ENCODE measurements at places on chromosomes 5 and 9.
A peak's percentile ranks its signal among the peaks of the same experiment; 100 is the strongest.

DNA sequence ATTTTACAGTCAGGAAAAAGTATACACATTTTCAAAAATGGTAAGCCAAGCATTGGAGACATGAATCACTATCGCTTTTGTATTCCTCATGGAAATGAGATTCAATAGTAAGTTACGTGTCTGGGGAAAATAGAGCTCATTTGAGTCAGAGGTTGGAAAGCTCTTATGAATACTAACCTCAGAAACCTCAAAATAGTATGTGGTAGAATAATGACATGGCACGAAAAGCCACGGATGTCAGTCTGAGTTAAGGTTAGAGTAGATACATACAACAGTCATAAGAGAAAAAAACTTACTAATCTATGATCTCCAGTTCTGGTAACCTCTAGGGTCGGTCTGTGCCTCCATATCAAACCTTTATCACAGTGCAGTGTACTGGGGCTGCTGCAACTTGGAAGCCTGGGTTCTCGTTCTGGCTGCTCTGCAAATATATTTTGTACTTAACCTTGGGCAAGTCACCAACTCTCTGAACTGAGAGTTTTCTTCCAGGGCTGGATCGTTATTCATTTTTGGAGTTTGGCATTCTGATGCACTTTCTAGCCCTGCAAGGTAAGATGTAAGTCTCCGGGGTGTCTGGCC lies 31.8 kb downstream of the MAP1B start:
- no peak for DNase-seq

DNA sequence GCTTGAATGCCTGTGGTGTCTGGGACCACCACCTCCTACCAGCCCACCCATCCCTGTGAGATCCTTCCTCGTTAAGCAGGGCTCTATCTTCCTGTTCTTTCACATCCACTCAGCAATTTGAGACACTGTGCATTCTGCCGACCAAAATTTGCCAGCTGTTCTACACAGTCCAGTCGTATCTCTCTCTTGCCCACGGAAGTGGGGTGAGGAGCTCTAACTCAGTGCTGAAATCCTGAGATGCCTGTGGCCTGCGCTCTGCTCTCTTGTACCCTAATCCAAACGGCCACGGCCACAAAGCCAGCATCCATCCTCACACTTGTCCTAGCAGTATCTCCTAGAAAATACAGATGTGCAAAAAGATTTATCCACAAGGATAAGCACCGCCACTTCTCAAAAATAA lies 97.9 kb downstream of the MVB12B start:
- no peak for DNase-seq

- DNase-seq: no peak
Measured at GRCh38 chr9:19875291-19875920, 86.6 kb upstream of the SLC24A2 start.

- no peak for DNase-seq
Measured at GRCh38 chr5:957748-958485, 50.7 kb upstream of the NKD2 start.

DNA sequence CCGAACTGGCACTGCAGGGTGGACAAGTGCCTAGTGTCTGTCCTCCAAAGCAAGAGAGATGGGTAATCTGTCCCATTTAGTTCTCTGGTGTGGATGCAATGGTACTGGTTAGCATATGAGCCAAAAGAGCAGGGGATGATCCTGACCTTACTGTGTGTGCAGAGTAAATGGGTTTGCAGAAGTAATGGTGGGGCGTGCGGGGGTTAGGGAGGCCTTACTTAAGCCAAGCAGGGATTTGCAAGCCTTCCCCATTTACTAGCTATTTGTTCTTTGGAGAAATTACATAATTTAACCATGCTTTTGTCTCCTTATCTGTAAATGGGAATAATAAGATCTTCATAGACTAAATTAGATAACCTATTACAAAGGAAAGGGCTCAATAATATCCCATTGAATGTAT lies 19.9 kb upstream of the LCP2 start:
- DNase-seq: no peak

GRCh38 chr5:115977096-115977495 lies 14.8 kb downstream of the LVRN start:
- no peak for DNase-seq

DNA sequence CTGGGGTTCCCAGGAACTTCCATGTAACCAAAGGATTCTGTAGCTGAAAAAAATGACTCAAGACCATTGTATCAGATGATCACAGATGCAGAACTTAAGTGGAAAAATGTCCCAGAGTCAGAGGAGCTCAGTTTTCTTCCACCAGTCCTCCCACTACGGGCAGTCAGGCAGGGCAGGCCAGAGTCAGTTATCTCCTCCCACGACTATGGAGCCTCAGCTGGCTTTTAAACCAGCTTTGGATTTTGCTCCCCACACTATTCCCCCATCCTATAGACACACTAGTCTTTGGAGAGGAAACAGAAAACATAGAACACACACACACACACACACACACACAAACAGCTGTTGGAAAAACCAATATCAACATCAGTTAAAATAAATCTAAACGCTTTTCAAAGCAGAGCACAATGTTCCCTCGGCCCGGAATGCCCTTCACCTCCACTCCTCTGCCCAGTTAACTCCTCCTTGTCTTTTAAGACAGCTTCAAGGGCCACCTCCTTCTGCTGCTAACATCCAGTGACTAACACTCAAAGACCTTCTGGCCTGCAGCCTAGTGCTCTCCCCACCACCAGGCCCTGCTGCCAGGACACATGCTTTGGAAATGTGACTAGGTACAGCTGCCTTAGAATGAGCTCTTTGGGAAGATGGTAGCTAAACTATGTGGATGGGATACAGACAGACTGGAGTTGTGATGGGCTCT lies 56.8 kb downstream of the NIPAL4 start:
- no peak for DNase-seq

- no peak for DNase-seq
Measured at GRCh38 chr5:28344836-28345433, 1306.5 kb upstream of the CDH9 start.

GRCh38 chr5:140399979-140400729 lies 1.5 kb upstream of the ANKHD1 start:
- no peak for DNase-seq

DNA sequence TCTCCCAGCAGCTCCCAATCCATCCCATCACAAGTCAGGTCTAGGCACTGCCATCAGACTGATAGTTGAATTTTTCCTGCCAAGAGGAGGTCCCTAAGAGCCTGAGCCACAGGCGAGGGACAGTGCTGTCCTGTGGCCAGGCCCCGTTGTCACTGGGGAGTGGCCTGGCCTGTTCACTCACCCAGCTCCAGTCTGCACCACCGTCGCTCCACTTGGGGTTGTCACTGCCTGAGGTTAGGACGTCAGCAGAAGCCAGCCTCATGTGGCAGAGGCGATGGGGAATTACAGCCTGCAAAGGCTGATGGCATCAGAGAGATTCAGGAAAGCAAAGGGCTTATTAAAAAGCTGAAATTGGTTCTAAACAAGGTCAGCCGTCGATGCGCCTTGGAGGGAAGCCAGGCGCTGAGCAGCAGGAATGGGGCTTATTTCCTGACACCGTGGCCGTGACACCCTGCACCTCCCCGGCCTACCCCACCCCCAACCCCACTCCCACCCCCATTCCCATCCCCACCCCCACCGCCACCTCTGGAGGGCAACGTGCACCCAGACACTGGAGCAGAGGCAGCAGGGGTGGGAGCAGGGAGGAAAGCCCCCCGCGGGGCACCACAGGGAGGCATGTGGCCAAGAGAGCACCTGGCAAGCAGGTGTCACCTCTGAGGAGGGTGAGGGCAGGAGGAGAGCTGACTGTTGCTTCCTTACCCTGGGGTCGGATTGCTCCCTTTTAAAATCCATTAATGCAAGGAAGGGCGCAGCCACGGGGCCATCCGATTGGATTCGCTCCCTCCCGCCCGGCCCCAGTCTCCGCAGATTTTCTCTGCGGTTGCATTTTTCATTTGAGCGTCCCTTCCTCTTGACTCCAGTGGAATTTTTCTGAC lies 3.1 kb upstream of the DBH start:
- DNase-seq: no peak

DNA sequence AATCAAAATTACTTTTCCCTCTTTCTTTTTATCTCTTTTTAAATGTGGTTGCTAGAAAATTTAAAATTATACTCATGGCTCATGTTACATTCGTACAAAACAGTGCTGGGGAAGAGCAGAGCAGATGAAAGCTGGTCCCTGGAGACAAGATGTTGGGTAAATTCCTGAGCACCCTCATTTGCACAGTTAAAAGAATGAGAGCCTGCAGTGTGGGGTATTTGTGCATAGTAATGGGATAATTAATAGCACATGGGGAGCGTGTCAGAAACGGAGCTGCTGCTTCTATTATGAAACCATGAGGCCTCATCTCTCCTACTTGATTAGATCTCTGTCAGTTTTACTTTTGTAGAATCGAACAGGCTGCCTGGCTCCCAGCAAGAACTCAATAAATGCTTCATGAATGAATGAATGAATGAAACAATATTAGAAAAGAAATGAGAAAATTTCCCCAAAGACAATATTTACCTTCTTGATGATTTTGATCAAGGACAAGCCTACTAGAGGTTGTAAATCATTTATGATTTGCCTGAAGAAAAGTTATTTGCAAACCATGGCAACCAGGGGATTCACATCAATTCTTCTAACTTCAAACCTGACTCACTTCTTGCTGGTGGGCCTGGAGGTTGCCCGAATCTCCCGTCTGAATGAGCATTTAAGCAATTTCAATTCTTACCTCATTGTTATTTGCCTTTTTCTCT lies 177.2 kb upstream of the TUT7 start:
- no peak for DNase-seq

DNA sequence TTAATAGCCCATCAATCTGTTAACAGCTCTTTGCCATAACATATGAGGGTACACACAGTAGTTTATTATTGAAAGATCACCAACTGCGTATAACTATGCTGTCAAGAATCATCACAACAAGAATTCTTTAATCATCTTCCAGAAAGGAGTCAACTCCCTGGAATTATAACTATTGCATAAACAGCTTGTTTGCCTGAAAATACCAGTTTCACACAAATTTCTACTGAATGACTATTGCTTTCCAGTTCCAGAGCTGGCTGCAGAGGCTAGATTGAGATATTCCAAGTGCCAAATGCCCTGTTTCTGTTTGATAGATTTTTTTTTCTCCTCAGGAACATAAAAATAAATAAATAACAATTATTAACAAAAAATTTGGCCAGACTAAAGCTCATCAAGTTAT lies 444.7 kb downstream of the TLE1 start:
- no peak for DNase-seq

GRCh38 chr9:130665029-130665430 lies 636 bp downstream of the PRDM12 start:
- no peak for DNase-seq

- DNase-seq: peak; percentile 31
Measured at GRCh38 chr5:111741278-111741677, 15.7 kb downstream of the NREP start.

- no peak for DNase-seq
Measured at GRCh38 chr9:37566716-37567115, 9.5 kb downstream of the FBXO10 start.

DNA sequence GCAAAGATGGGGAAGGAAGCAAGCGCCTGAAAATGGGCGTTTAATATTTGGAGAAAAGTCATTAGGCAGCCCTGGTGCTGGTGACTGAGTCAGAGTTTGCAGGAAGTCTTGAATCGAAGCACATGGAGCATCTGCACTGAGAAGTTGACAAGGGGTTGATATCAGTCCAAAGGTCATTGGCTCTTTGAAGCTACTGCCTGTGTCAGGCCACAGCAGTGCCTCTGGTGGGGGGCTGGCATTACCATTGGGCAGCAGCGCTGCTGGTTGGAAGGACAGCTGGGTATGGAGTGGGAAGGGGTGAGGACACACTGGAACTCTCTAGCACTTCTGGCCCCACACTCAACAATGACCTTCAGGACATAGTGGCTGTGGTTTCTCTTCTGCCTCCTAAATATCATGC lies 150.4 kb upstream of the ERCC6L2 start:
- no peak for DNase-seq

DNA sequence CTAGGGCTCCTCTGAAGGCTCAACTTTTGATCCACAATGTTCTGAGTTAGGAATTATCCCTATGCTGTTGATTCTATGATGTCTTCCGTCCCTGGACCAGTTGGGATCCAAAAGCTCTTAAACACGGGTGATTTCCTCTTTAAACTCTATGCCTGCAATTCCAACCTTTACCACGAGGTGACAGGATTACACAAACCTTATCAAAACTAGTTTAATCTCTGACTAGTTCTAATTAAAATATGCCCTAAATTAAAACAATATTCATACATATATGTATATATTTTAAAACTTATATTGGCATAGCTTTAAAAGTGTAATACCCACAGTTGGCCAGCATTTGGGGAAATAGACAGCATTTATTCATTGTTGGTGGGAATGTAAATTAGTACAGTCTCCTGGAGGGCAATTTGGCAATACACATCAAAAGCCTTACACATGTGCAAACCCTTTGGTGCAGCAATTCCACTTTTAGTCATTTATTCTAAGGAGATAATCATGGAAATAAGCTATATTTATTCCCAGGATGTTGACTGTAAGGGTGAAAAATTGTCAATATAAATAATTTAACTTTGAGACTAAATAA lies 51.6 kb upstream of the PHYKPL start:
- peak; percentile 19 for DNase-seq

GRCh38 chr5:125115195-125115525 lies 368.7 kb upstream of the ZNF608 start:
- DNase-seq: no peak

- DNase-seq: no peak
Measured at GRCh38 chr5:52784737-52785136, 3.0 kb upstream of the ITGA1 start.

- DNase-seq: no peak
Measured at GRCh38 chr5:41575110-41575779, 64.8 kb upstream of the PLCXD3 start.

- no peak for DNase-seq
Measured at GRCh38 chr5:95870105-95870672, 47.7 kb upstream of the GLRX start.

GRCh38 chr9:93230601-93231000 lies 46.7 kb downstream of the WNK2 start:
- DNase-seq: no peak

- no peak for DNase-seq
Measured at GRCh38 chr9:77022783-77023440, 3.5 kb downstream of the FOXB2 start.

DNA sequence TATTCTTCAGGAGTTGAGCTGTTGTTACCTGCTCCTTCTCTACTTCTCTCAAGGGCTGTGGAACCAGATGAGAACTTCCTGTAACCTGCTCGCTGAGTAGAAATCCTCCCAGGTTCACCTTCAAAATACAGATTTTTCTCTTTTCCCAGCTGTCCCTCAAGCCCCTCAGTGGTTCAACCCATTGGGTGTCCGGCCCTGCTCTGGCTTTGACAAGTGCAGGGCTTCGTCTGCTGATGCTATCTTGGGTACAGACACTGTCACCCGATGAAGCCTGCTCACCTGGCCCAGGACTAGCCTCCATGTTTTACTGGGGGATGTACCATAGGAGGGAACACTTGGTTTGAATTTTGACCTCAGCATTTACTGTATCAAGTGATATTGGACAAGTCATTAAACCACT lies 490.4 kb downstream of the IRX1 start:
- DNase-seq: no peak

- no peak for DNase-seq
Measured at GRCh38 chr5:35881758-35882157, 25.1 kb downstream of the IL7R start.

GRCh38 chr5:137695651-137696428 lies 40.0 kb downstream of the KLHL3 start:
- no peak for DNase-seq

- no peak for DNase-seq
Measured at GRCh38 chr5:55363856-55364255, 56.1 kb downstream of the MTREX start.

GRCh38 chr5:17037751-17038150 lies 101.7 kb upstream of the MYO10 start:
- DNase-seq: no peak

GRCh38 chr9:124950050-124950718 lies 9.3 kb upstream of the GOLGA1 start:
- DNase-seq: no peak
